Activated CD4-positive, alpha-beta memory T cell treated with anti-CD3 and anti-CD28 coated beads, Interleukin-2, amount 10 ng/mL, durations not matched to agents 7 days and 5 days (primary cell): ENCODE measurements at places on chromosomes 6 and 20.

DNA sequence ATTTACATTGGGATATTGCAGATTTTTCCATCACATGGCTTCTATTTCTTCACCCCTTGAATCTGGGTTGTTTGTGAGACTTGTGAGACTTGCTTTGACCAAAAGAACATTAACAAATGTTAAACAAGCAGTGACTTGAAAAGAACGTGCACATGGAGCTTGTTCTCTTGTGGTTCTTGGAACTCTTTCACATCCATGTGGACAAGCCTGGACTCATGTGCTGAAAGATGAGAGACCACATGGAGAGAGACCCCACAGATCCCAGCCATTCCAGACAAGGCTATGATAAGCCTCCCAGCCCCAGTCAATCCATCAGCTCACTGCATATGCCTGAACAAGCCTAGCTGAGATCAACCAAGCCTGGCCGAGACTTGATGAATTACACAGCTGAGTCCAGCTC lies 1365.7 kb upstream of the GJE1 start:
- no peak for DNase-seq

- no peak for DNase-seq
These were observed 972.9 kb upstream of the FLRT3 start for GRCh38 chr20:15310361-15310760.

GRCh38 chr6:75275067-75275466 lies 9.5 kb downstream of the TMEM30A start:
- no peak for DNase-seq

- DNase-seq, result no peak
These were observed 20.4 kb downstream of the RNF217 start for GRCh38 chr6:124982669-124983068.

- no peak for DNase-seq
These were observed 91.8 kb downstream of the PLEKHG1 start for GRCh38 chr6:150691463-150691862.

GRCh38 chr6:168058691-168059551 lies 20.1 kb downstream of the FRMD1 start:
- DNase-seq, result no peak

- DNase-seq, result no peak
These were observed 24.5 kb downstream of the TSHZ2 start for GRCh38 chr20:52996658-52997057.

DNA sequence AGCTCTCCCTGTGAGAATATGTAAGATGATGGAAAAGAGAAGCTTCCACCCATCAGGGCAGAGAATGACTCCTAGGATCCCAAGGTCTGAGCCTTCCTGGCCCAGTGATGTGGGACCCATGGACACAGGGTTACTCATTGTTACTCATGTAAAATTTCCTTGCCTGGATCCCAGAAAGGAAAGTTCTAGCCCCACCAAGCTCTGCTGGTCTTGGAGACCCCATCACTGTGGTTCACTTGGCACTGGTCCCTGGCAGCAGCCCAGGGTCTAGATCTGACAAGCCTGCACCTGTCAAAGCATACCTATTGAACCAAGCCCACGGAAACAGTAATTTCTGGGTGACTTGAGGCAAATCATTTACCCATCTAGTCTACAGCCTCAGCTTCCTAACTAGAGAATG lies 22.1 kb downstream of the MDGA1 start:
- no peak for DNase-seq

DNA sequence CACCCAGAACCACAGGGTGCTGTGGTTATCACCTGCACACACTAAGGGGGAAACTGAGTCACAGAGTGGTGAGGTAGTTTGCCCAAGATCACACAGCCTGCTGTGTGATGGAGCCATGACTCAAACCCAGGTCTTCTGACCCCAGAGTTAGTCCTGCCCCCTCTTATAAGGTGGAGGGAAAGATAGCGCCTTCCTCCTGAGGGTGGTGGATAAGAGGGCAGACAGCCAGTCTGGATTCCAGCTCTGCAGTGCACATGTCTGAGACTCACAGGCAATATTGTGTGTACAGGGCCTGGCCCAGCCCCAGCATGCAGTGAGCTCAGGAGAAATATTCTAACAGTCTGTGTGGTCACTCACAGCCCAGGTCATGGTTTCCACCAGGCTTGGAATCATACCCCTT lies 393.7 kb downstream of the CDH4 start:
- no peak for DNase-seq

- DNase-seq, result no peak
These were observed 198.2 kb downstream of the ERMARD start for GRCh38 chr6:169949511-169950097.

DNA sequence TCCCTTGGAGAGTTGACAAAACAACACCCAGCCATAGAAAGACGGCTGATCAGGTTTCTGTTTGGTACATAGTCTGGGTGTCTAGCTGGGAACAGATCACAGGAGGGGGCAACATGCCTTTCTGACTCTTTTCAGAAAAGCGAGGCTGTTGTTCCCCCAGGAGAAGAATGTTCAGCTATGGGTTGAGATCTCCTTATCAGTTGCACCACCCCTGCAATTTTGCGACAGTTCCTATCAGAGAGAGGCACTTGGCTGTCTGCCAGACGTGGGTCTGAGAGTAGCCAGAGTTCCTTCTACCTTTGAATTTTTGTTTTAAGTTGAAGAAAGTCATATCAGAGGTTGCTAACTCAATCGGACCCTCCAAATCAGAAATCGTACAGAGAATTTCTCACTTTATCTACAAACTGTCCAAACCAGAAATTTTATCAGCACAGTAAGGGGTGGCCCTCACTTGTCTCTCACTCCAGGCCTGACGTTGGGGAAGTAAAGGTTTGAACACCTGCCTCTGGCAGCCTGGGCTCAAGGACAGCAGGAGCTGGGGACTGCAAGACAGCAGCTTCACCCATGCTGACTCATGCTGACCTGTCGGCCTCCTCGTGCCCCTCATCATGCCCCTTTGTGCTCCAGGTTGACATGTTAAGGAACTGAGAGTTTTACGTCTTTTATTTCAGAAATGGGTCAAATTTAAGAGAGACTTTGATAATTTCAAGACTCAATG lies 42.3 kb downstream of the TMC2 start:
- DNase-seq, result no peak

DNA sequence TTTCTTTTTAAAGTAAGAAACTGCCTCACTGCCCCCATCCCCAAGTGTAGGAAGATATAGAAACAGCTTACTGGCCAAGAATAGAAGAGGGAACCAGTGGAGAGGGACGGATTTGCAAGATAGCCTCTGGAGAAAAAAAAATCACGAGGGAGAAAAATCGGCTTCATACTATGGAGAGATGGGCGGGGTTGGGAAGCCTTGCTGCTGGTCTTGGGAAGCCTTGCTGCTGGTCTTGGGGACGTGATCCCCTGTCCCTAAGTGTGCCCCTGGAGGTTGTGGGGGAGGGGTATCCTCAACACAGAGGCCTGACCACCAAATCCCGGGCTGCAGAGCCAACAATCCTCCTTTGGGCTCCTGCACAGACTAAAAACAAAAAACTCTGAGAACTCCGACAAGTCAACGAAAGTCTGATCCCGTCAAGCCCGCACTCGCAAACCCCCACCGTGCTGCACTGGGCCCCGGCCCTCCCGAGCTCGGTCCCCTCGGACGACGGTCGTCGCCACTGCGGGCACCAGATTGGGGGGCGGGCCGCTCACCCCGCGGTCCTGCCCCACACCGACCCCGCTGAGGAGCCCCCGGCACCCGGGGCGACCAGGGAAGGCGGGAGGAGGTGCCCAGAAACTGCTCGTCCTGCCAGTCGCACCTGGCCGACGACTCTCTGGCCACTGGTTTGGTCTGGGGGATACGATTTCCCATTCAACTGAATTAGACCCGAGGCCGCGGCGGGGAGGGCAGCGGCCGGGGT lies 750 bp downstream of the MAP7 start:
- DNase-seq, result no peak

DNA sequence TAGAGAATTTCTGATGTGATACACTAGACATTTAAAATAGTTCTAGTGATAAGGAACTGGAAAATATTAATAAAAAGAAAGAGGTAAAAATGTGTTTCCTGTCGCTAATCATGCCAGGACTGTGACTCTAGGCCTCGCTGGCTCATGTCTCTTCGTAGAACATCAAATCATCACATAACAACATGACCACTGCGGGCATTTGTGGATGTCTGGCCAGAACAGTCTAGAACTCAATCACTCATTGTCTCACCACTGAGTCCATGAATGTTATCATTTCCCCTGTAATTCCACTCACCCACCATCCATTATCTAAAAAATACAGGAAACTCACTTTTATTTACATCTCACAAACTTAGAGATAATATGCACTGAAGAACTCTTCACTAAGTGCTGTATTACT lies 3.4 kb downstream of the HMGN3 start:
- no peak for DNase-seq

GRCh38 chr20:63567386-63568169 lies 6.5 kb downstream of the HELZ2 start:
- peak; percentile 76 for DNase-seq

GRCh38 chr20:34618676-34619075 lies 58.2 kb downstream of the PIGU start:
- no peak for DNase-seq

- no peak for DNase-seq
These were observed 17.5 kb downstream of the C20orf173 start for GRCh38 chr20:35511814-35512420.

DNA sequence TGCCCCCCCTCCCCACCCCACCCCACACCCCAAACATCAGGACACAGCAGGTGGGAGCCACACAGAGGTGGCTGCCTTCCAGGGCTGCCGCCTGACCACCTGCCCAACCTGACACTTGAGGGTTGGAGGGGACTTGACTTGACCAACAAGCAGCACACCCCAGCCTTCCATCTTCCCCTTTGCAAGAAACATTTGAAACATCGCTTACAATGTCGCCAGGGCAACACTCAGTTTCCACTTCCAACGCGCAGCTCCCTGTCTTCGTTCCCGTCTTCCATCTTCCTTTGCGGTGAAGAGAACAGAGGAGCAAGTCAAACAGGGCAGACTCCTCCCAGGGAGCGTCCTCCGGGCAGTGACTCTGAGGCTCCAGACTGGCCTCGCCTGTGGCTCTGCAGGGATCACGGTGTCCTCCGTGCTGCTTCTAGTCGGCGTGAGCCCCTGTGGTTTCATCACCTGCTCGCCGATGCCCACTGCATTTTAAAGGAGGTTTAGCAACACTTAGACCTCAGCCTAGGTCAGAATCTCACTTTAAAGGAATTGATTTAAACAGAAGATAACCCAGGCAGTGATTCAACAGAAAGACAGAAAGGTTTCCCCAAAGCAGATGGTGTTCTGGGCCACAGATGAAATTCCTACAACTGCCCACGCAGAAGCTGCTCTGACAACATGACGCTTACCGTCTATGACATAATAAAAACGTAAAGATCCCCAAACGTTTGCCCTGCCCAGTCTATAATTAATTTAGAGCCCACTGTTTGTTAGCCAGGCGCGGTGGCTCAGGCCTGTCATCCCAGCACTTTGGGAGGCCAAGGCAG lies 130.8 kb downstream of the TAF4 start:
- no peak for DNase-seq

DNA sequence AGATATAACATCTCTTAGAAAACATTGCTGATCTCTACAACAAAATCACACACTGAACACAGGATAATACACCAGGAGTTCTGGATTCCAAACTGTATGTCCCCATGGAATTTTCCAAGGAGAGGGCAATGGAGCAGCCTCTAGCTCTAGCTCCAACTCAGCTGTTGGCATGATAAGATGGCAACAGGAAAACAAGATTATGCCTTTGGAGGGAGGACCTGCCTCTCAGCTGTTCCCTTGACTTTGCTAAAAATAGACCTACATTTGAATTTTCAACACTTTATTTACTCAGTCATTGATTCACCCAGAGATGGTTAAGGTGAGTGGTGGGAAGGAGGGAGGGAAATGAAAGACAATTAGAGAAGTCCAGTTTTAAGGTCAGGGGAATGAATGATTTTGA lies 246.7 kb downstream of the ALDH8A1 start:
- DNase-seq, result no peak

DNA sequence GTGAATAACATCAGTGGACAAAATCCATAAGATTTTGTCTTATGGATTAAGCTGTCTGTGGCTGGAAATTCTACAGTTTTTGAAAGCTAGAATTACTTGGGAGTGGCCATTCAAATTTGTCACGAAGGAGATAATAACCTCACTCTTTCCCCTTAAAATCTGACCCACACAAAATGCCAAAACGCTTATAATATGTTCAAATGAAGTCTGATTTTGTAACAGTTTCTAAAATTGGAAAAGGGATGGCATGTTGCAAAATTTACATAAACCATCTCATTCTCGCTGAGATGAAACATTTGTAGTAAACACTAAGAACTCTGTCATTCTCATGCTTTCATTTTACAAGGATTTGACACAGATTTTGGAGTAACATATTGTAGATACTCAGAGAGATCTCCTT lies 112.7 kb downstream of the GJA1 start:
- no peak for DNase-seq

GRCh38 chr6:148223424-148223842 lies 119.2 kb upstream of the SASH1 start:
- no peak for DNase-seq

- DNase-seq, result no peak
These were observed 229.6 kb downstream of the SAMD5 start for GRCh38 chr6:147738099-147738498.

DNA sequence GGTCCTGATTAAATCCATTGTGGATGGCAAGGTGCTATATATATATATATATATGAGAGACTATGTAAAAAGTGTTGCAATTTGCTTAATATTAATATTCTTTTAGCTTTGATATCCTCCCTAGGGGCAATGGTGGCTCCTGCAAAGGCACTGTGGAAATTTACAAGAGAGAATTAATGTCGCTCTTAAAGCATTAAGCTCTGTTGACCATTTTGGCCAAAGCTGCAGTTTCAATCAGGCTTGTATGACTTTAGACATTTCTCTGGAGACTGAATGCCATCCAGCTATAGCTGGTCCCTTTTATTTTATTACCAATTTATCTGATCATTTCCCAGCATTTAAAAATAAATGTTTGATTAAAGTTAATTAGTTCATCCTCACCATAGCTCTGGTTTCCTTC lies 155.3 kb downstream of the JARID2 start:
- DNase-seq, result no peak

DNA sequence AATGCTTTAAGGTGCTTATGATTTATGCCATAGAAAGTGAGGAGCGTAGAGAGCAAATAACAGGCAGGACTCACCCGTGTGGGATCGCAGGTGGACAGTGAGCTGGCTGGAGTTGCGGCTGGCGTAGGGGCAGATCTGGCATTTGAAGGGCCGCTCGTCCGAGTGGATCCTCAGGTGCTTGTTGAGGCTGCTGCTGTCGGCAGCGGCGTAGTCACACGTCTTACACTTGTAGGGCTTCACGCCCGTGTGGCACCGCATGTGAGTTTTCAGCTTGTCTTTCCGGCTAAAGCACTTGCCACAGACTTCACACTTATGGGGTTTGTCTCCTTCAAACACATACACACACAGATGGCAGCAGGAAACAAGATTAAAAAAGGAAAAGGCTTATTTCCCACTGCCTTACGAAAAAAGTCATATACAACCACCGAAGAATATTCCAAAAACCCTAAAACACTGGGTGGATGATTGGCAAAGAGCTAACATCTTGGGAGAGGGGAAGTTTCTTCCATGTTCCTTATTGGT lies 31.5 kb downstream of the ZFP64 start:
- no peak for DNase-seq

- no peak for DNase-seq
These were observed 155.8 kb downstream of the RNGTT start for GRCh38 chr6:88807622-88808021.
